ENCODE measurements at places on chromosomes 16 and 17.

DNA sequence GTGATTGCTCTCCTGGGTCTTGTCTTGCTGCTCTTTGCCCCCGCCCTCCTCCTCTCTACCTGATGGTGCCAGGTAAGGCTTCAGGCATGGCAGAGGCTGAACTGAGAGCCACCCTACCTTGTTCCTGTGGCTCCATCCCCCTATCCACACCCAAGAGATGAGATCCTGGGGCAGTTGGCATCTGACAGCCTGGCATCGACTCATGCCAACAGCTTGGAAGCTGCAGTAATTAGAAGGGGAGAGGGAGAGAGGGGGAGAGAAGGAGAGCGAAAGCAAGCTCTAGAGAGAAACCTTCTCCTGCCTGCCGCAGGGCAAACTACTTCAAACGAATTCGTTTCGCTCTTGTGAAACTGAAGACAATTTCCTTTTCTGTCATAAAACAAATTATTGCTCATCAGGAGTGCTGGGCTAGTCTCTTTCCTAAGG is 13.8 kb upstream of the SP6 start:
- DNase-seq = no peak

- DNase-seq = no peak
Measured at GRCh38 chr17:70871180-70871818, 702.0 kb downstream of the KCNJ2 start.

DNA sequence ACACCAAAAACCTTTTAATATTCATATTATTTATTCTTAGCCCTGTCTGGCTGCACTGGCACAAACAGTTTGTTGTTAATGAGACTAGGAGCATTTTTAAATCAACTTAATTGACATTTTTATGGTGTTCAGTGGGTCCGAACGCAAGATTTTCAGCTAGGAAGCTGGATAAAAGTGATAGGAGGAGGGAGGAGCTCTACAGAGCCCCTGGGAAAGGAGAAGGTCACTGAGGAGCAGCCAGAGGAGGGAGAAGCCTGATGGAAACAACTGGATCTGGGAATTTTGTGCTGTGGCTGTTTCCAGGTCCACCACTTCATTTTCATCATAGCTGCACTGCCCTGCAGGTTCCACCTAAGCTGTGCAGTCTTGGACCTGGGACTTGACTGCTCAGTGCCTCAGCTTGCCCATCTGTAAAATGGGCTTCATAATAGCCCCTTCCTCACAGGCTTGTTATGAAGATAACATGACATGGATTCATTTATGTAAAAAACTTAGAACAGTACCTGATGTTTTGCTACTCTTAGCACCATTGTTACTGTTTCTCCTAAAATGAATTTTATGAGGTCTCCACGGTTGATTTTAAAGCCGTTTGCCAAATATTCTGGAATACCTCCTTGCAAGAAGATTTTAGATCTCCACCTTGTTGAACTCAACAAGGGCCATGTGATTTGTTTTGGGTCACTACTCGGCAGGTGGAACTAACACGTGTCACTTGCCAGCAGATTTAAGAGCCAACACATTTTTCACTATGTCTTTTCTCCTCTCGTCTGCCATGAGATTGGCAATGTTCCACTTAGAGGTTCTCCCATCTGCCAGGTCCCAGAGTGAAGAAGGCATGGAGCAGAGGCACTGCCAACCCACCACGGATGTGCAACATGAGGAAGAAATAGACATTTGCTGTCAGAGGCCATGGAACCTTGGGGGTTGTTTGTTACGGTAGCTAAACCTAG is 18.7 kb upstream of the GRIN2A start:
- no peak for DNase-seq

DNA sequence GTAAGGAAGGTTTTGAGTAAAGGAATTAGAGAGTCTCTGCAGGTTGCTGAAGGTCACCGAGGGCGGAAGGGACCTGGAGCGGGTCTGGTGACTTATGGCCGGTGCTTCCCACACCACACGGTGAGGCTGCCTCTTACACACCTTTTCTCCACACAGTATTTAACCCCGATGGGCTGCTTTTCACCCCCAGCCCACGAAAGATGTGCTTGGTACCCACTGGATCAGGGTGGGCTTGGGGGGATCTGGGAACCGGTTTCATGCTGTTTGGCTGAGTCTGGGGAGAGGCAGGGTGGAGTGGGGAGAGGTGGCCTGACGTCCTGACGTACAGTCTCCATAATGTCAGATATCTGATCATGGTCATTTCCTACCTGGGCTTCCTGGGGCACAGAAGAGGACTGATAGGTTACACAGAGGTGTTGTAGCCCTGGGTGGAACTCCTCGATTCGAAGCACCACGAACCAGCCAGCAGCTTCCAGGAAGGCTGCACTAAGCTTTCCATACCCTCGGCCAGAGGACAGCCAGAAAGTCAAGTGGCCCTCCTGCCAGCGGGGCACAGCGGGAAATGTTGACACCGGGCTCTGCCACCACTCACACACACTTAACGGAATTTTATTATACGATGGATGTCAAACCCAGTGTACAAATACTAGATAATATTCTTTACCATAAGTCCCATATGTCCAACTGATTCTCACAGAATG is 34.0 kb downstream of the OR1D5 start:
- no peak for DNase-seq

DNA sequence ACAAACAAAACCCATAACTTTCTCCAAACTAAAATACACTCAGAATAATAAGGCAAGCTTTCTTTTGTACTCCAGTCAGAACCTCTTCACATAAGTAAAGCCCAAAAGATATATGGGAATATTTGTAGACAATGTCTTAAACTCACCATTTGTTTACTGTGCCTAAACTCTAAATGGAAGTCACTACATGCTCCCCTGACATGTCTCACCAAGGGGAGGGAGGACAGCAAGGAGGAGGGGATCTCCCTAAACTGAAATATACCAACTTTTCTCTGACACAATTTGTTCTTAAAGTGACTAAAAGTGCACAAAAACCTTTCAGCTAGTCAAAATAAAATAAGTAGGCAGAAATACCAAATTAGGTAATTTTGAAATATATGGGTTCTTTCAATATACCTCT is 38.5 kb downstream of the GRB7 start:
- no peak for DNase-seq

GRCh38 chr16:3022684-3023414 is 893 bp downstream of the HCFC1R1 start:
- no peak for DNase-seq

DNA sequence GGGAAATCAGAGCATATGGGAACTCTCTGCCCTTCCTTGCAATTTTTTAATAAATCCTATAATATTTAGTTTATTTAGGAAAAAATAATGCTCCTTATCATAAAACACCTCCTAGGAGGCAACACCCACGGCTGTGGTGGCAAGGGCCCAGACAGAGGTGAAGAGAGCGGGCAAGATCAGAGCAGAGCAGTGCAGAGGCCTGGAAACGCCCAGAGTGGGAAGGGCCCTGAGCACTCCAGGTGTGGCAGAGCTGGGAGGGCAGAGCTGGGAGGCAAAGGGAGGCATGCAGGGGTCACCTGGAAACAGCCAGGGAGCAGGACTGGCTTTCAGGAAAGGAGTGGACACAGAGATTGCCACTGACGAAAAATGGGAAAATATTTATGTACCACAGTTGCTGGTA is 17.3 kb downstream of the FBXO31 start:
- DNase-seq = no peak

GRCh38 chr17:62981933-62982332 is 15.9 kb downstream of the TANC2 start:
- DNase-seq = no peak

- DNase-seq = no peak
Measured at GRCh38 chr17:59470624-59471297, 94.6 kb upstream of the DHX40 start.

DNA sequence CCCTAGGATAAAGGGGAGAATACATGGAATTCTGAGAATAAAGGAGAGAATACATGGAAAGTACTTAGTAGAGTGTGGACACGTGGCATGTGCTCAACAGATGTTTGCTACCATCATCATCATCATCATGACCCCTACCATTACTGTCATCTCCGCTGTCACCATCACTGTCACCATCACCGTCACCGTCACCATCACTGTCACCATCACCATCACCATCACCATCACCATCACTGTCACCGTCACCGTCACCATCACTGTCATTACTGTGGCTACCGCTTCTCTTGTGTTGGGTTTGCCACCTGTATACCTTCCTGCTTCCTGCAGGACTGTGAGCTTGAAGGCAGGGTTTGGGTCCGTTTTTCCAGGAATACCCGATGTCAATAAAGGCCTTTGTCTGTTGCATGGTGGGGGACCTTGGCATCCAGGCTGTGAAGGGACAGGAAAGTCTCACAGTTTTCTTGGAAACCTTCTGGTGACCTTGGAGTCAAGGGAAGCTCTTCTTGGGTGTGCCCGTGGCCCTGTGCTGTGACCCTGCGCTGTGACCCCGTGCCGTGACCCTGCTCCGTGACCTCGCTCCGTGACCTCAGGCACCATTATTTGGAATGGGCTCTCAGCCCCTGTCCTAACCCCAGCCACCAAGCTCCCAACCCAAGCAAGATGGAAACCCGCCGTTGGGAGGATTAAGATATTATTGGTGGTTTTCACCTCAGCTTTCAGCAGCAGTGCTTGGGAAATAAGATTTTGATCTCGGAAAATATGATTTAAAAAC is 14.4 kb downstream of the CMIP start:
- no peak for DNase-seq

DNA sequence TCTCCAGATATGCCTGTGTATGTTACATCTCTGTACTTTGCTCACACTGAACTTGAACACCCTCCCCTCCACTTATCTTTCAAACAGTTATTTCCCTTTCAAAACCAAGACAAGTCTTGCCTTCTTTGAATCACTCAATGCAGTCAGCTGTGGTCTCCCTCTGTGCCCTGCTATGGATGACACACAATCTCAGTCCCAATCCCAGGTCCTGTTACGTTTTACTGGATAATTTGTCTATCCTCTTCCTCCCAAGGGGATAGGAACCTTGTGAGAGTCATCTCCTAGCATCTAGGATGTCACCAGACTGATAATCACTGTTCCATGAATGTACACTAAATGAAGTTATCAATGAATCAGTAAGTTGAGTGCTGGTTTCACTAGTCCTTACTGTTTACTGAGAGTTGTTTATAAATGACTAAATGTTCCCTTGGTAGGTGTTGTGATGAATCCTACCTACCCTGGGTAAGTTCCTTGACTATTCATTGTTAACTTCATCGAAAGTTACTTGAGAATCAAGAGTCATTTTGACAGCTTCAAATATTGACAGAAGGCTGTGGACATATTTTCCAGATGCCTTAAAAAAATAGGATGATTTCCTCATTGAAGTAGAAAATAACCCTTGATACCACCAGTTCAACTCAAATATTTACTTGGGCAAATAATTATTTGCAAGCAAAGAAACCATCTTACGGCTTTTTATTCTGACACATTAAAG is 244.9 kb downstream of the PRKCA start:
- no peak for DNase-seq

DNA sequence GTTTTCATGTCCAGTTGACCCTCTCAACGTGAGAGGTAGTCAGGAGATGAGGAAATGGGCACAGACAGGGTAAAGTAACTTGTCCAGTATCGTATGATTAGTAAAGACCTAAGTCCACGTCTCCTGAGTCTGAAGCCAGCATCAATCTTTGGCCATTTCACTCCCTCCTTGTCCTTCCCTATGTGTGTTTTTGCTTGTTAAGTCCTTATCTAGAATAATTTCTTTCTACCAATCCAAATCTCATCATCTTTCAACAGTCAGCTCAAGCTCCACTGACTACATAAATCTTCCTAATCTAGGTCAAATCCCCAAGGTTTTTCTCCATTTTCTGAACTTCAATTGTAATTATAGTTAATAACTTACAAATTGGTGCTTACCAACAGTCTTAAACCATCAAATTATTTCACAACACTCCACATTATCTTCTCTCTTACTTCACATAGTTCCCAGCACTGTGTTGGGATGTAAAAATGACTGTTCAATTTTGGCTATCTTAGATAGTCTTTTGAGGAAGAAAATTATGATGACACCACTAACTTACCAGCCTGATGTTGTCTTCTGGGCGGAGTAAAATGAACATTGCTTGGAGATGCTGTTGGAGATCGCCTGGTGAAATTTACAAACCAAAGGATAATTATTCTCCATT is 72.3 kb upstream of the CORO6 start:
- no peak for DNase-seq

- DNase-seq = no peak
Measured at GRCh38 chr17:73851091-73851490, 206.8 kb upstream of the SDK2 start.

DNA sequence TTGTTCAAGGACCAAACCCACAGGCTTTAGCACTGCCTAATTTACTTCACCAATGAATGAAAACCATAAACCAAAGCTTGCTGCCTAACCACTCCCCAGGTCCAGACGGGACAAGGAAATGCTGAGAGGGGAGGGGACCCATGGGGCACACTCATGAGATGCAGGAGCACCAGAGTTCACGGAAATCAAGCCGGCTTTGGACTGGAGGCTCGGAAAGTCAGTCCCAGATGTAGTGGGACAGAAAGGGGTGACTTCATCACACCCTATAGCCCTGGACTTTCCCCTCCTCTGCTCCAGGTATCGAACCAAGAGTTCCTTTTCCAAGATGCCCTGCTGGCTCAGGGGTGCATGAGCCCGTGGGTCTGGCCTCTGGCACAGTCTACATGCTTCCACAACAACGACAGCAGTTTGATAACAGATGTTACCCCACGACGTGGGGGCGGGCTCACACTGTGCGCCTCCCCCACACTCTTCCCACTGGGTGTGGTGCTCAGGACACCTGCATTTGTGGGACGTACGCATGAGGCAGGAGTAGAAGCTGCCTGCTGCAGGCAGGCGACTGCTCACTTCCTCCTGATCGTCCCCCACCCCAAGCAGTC is 63.2 kb downstream of the AMFR start:
- no peak for DNase-seq

DNA sequence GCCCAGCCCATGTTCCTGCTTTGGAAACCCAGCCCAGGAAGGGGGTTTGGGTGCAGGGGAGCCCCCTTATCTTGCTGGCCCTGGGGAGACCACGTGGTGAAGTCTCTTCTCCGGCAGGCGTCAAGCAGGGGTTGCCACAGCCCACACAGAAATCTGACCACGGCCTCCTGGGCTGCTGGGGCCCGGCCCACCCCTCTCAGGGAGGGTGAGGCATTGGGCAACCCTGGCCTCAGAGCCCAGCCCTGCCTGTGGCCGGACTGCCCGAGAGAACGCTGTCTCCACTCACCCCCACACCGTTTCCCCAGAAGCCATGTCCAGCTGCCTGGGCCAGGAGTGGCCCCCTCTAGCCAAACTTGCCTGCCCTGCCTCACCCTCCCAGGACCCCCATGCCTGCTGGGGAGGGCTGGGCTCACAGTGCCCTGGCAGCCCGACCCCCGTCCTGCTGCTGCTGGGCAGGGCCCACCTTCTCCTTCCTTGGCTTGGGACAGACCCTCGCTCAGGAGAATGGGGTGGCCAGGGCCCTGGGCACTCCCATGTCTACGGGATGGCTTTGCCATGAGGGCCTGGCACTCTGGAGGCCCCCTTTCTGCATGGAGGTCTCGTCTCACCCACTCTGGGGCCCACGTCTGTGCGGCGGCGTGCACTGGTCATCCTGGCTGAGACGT is 6.7 kb downstream of the RPUSD1 start:
- DNase-seq = no peak

DNA sequence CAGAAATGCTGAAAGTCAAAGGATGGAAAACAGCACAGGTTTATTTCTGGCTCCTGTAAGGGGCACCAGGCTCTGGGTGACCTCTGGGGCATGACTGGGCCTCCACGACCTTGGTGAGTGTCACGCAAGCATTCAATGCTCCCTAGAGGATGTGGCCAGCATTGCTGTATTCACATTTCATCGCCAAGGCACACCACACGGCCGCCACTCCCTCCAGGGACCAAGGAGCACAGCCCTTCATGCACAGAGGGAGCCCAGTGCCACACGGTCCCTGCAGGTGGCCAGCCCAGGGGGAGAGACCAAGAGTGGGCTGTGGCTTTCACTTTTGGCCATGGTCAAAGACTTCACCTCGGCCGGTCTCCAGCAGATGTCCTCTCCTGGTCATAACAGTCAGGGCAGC is 137.4 kb upstream of the TNRC6C start:
- DNase-seq = no peak
